GM23248 (cell line): ENCODE measurements at places on chromosomes 4 and X.
A peak's percentile ranks its signal among the peaks of the same experiment; 100 is the strongest.

DNA sequence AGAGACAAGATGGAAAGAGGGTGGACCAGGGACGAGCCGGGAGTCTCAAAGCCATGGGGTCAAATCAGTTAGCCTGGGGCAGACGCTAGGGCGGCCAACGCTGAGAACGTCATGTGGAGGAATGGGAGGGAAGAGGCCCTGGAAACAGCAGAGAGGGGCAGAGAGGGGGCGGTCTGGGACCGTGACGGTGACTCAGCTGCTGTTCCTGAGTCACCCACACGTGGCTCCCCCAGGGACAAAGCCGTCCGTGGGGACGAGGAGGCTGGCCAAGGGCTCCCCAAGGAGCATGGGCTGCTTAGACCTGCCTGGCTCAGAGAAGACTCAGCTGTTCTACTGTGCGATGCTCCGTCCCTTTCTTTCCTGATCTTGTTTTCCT, 108.4 kb upstream of the LRPAP1 start:
- peak; percentile 59 for DNase-seq

- DNase-seq: no peak
Observed at GRCh38 chrX:97849951-97850350, 966.2 kb downstream of the RPA4 start.

GRCh38 chrX:72273718-72274117, 3.3 kb downstream of the RPS4X start:
- DNase-seq: no peak

- DNase-seq: no peak
Observed at GRCh38 chr4:62159876-62160275, 959.8 kb downstream of the ADGRL3 start.

DNA sequence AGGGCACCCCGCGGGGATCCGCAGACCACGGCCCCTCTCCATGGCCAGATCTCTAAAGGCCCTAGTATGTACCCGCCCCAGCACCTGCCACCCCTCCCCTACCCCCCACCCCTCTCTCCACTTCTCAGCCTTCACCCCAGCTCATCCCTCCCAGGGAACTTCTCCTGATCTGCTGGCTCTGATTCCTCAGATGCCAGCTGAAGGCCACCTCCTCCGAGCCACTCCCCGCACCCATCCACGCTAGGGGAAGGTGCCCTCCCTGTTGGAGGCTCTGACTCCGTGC, 11.9 kb downstream of the PSAPL1 start:
- no peak for DNase-seq

DNA sequence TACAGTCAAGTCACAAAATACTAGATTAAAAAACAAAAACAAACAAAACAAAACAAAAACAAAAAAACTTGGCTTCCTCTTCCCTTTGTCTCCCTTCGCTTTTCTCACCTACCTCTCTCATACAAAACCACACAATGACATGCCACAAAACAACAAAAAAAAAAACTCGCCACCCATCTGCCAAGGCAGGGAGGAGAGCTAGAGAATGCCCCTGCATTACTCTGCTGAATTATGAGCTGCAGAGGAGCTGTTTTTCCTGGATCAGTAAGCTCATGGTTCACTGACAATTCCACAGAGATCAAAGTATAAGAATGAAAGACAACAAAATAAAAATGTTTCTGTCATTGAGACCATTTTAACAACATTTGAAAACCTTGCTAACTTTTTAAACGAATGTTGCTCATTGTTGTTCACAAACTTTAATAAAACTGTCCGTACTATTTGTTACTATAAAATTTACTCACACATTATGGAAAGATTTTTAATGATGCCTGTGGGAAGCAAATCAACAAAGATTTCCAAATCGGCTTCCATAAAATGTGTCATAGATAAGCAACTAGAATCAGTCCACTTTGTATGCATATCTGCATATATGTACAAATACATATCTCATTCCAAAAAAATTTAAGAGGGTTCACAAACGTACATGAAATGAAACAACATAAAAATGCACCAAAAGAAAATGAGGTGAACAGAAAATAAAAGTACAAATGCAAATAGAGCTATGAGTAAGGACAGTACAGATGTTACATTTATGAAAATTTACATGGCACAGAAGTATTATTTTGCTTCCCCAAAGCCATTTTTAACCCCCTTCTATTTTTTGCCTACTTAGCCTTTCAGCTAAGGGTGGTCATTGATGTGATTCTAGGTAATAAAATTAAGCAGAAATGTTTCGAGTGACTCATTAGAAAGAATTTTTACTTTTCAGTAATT, 252.4 kb upstream of the FAT4 start:
- peak; percentile 4 for DNase-seq

- DNase-seq: no peak
Observed at GRCh38 chr4:140769209-140769608, 13.0 kb upstream of the TBC1D9 start.

DNA sequence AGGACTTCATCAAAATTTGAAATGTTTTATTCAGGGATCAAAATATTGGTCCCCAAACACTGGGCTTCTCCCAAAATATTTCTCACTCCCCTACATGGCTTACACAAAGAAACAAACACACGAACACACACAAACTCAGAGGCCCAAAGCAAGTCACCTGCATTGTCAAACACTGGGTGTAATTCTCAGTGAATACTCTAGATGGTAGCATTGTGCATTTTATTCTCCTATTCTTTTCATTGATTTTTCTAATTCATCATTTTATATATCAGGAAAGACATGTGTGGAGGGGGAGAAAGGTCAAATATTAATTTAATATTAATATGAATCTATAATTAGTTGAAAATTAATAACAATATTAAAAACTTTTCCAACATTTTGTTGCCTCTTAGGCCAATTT, 72.3 kb upstream of the TNMD start:
- peak; percentile 18 for DNase-seq

DNA sequence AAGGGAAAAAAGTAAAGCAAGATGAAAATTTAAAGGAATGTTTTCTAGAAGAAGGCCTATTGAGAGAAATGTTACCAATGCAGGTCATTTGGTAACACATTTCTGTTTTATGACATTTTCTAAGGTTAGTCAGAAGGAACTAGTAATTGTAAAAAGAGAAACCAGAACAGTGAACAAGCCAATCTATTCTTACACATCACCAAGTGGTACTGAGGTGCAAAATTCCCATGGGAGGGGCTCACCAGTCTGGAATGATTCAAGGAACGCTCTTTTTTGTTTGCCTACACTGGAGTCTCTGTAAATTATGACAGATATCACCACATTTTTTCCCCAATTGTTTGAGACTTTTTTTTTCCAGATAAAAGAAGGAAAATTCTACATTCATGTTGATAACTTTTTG, 404.7 kb upstream of the CNKSR2 start:
- peak; percentile 35 for DNase-seq

- peak; percentile 68 for DNase-seq
Observed at GRCh38 chr4:142824368-142824767, 21.7 kb downstream of the INPP4B start.

DNA sequence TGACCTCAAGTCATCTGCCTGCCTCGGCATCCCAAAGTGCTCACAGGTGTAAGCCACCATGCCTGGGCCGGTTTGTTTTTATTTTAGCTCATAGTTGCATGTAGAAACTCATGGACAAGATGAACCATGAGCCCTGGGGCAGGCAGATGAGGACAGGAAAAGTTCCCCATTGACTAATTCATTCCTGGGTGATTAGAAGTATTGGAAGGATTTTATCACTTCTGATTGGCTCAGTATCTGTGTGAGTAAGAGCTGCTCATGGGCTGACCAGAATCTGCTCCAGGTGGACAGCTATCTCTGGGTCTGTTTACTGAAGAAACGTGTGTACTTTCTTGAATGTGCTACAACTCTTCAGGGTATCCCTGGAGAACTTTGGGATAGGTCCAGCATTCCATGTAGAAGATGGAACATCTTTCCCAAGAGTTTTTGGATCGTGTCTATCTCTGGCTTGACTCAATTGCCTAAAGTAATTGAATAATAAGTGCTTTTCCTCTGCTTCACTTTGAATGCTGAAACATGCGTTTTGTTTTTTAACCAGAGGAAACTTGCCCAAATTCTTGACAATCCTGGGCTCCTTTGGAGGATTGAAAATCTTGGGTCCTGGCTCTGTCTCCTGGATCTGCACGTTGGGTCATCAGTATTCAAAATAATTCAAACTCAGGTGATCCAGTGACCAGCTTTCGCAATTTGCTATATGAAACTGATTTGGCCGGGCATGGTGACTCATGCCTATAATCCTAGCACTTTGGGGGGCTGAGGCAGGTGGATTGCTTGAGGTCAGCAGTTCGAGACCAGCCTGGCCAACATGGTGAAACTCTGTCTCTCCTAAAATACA, 88.6 kb upstream of the DHRSX start:
- DNase-seq: peak; percentile 61

- DNase-seq: peak; percentile 36
Observed at GRCh38 chr4:55291227-55291640, 54.8 kb upstream of the SRD5A3 start.
